WTC11 (cell line): ENCODE measurements at places on chromosomes 7 and 10. TPM values are rescaled to one million over a fixed set of nuclear protein-coding genes. Genes with fewer than 3 reads are reported as not detected.

Gene CALHM2
- 1.8 to 2.4 TPM (median 1.9 TPM) in 3 replicates for total RNA-seq

DNA sequence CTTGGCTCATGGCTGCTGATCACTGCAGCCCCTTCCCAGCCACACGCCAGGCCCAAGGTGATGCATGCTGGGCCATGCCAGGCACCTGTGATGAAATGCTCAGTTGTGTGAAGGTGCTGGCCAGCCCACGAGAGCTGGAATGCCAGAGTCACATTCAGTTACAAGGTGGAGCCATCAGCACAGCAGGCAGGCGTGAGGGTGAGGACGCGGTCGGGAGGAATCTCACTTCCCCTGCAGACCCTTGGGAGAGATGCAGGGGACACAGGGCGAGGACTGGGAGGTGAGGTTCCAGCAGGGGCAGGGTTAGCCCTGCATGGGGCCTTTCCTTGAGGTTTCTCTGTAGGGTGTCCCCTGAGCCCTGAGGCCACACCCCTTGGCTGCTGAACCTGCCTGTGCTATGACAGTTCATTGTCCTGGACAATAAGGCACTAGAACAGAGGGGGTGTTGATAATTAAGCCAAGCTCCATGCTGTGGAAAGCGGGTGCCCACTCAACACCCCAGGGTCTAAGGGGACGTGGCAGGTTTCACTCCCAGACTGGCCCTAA lies 82.4 kb downstream of the ADARB2 start:
- DNase-seq, result no peak

GRCh38 chr7:26694713-26695112 lies 169.7 kb downstream of the SKAP2 start:
- no peak for DNase-seq

DNA sequence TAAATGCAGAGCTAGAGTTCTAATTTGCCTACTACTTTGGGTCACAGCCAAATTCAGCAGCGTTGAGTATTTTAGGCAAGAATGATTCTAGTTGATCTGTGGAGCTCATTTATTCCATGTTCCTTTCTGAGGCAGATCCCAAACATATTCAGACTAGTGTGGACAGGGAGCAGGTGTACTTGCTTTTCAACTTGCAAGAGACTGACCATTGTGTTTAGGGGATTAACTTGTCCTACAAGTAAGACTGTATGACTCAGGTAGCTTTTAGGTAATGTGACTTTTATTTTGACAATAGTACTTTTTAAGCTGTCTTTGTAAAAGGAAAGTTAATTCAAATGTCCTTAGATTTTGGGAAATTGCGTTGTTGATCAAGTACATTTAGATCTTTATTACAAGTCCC lies 285.5 kb downstream of the TWIST1 start:
- DNase-seq, result no peak

Gene BCCIP
- total RNA-seq, result 95.3 to 102 TPM (median 96.4 TPM) in 3 replicates

Gene KMT2C
- total RNA-seq, result 38.9 to 45.4 TPM (median 40.8 TPM) in 3 replicates

- DNase-seq, result no peak
These were observed 21.5 kb downstream of the GIMAP8 start for GRCh38 chr7:150471886-150472285.

Gene ARMC3
- 0.09 to 0.32 TPM (median 0.28 TPM) in 3 replicates for total RNA-seq

- DNase-seq, result no peak
These were observed 140.6 kb downstream of the TMEM168 start for GRCh38 chr7:112649560-112649959.

- DNase-seq, result no peak
These were observed 55.1 kb downstream of the VOPP1 start for GRCh38 chr7:55517191-55517633.

GRCh38 chr10:30188101-30188500 lies 128.7 kb upstream of the JCAD start:
- DNase-seq, result no peak

DNA sequence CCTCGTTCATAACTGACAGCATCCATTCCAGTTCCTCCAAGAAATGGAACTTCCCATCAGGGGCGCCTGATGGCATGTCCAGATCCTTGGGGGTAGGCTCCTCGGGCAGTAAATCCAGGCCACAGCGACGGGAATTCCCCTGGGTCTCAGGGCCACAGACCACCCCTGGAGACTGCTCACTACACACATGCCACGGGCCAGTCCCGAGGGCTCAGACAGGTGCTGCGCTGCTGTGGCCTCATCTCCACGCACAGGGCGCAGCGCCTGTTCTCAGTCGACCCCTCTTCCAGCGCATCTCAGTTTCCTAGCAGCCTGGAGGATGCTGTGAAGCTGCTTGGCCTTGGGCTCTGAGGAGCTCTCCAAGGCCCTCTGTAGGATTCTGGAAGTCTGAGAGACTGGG lies 473.5 kb upstream of the FOXK1 start:
- no peak for DNase-seq

DNA sequence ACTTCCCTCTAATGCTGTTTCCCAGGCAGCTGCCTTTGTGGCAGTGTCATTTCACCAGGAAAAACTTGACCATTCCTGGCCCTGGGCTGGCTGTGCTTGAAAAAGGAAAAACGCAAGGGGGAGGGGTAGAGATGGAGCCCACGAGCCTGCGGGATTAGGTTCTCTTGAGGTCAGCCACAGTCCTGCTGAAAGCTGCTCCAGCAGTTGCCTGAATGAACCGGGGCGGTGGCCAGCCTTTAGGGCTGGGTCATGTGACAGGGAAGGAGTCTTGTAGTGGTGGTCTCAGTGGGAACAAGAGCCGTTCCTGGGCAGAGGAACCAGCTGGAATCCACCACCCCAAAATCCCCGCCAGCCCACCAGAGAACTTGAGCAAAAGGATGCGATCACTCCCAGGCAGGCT lies 51.2 kb upstream of the LRRC4 start:
- DNase-seq, result no peak

GRCh38 chr7:101527844-101528667 lies 101.0 kb downstream of the MYL10 start:
- DNase-seq, result no peak

Gene UCMA
- 1.0 to 1.9 TPM (median 1.5 TPM) in 3 replicates for total RNA-seq

- DNase-seq, result no peak
These were observed 57.7 kb downstream of the STEAP1B start for GRCh38 chr7:22442187-22442881.

DNA sequence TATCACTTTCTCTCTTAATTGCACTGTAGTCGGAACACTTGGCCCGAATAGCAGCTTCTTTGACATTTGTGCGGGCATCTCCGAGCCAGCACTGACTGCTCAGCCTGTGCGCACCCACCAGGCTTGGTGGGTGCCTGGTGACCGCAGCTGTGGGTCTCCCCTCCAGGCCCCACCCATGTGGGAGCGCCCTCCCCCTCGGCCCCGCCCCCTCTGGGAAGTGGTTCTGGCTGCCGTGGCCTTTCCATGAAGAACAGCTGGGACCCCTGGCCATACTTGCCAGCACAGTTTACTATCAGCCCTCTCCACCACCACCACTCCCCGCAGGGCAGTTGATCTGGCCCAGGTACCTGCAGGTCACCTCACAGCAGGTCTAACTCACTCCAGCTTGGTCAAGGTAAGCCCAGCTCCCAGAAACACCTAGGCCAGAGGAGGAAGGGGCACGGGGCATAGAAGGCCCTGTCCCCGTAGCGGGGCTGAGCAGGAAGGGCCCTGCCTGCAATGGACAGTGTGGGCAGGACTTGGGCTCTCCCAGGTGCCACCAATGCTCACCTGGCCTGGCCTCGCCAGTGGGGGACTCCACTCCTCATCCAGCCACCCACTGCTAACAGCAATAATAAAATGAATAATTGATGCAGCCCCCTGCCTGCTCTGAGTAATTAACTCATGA lies 5.8 kb downstream of the RASGEF1A start:
- no peak for DNase-seq

DNA sequence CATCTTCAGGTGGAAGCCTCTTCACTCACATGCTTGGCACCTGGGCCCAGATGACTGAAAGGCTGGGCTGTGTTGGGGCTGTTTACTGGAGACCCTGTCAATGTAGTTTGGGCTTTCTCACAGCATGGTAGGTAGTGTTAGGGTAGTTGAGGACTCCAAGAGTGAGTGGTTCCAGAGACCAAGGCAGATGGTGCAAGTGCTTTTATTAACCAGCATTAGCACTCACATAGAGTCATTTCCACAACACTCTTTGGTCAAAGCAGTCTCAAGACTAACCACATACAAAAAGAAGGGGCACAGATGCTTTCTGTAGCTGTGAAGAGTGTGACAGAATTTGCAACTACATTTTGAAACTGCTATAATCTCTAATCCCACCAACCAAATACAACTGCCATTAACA lies 135.0 kb downstream of the RTKN2 start:
- DNase-seq, result no peak

Gene CYP3A4
- total RNA-seq, result 0.32 to 0.50 TPM (median 0.33 TPM) in 3 replicates

GRCh38 chr10:62186999-62187675 lies 81.5 kb downstream of the RTKN2 start:
- no peak for DNase-seq

GRCh38 chr7:875051-875450 lies 1.3 kb upstream of the GET4 start:
- no peak for DNase-seq

Gene NCF1
- total RNA-seq, result 0.50 to 0.68 TPM (median 0.66 TPM) in 3 replicates

DNA sequence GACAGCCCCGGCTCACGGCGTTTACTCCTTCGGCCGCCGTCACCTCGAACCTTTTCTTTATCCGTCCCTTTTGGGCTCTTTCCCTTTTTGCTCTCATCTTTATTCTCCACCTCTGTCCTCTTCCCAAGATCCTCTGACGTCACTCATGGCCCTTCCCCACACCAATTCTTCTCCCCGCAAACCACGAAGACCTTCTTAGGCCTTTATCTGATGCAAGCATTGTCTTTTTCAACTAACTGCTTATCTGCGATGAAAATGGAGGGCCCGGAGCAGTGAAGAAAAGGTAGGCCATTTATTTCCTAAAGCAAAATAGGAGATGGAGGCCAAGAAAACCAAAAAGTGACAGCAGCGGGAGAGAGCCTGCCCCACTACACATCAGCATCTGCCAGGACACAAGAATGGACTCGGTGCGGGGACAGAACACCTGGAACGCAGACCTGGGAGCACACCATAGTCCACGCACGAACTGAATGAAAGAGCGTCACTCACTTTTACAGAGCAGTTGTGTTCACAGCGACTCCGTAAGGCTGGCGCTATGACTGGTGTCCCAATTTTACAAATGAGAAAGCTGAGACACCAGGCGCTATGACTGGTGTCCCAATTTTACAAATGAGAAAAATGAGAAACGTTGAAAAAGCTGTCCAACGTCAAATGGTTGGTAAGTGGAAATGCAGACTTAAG lies 45.3 kb downstream of the ZNF777 start:
- DNase-seq, result no peak
